ENCODE measurements at places on chromosomes 12 and 14.

- DNase-seq = peak; percentile 21
Measured at GRCh38 chr12:120199595-120200306, 1.2 kb downstream of the RPLP0 start.

DNA sequence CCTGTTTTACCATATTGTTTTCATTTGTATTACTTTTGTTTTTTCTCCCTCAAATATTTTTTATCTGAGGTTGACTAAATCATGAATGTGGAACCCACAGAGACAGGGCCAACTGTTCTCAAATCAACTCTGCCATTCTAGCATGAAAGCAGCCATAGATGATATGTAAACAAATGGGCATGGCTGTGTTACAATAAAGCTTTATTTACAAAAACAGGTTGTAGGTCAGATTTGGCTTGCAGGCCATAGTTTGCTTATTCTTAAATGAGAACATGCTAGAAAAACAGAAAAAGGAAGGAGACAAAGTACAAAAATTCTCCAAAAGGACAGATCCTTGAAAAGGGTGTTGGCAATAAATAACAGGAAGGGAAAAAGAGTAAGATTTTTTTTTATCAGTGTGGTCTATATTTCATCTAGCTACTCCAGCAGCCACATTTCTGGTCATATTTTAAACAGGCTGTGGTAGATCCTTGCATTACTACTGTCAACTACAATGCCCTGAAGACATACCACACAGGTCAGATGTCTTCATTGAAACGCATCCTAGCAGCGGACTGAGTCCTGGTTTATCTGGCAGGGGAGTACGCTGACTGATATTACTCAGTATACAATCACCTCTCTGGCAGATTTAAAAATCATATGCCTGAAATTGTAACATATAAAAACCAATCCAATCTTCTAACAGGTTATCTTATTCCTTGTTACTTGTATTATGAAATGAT, 42.9 kb downstream of the SPPL3 start:
- DNase-seq = no peak

DNA sequence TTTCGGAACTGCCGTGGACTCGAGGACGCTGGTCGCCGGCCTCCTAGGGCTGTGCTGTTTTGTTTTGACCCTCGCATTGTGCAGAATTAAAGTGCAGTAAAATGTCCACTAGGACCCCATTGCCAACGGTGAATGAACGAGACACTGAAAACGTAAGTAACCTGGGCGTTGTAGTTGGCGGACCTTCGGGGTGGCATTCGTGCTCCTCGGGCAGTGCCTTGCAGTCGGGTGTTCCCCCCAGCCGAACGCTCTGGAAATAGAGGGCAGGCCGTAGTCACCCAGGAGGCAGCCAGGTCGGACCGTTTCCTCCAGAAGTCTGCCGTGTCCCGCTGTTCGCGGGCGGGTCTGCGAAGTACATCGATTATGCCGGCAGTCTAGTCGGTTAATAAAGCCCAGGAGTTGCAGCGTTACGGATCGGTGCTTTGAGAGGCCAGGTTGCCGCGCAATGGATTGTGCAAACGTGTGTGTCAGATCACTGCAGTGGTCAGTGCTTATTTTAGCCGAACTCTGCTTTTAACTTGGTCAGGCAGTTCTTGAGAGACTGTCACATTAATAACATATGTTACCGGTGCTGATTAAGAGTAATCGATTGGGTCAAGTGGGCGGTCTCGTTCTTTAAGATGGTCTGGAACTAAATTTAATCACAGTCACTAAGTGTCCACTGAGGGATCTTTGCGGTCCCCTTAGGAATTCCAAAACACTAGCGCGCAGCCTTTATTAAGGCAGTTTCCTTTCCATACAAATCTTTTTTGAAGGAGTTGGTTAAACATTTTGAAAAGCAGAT, 906 bp downstream of the MARK3 start:
- DNase-seq = no peak

DNA sequence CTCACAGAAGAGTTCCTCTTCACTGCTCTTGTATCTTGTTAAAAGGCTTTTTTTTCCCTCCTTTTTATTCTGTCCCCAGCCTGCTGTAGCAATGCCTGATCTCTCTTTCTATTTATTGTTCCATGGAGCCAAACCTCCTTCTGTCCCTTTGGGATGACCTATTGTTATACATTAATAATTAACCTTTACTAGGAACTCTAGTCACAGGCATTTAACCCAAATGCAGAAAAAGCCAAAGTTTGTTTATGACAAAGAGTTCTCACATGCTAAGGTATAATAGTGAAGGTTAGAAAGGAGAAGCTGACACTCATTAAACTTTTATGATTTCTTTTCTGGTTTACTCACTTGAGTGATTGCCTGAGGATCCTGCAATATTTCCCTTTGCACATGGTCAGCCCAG, 535.8 kb downstream of the NRXN3 start:
- DNase-seq = no peak

- DNase-seq = no peak
Measured at GRCh38 chr14:103597623-103598377, 31.2 kb upstream of the KLC1 start.

GRCh38 chr14:78581229-78581628, 411.1 kb downstream of the NRXN3 start:
- no peak for DNase-seq

DNA sequence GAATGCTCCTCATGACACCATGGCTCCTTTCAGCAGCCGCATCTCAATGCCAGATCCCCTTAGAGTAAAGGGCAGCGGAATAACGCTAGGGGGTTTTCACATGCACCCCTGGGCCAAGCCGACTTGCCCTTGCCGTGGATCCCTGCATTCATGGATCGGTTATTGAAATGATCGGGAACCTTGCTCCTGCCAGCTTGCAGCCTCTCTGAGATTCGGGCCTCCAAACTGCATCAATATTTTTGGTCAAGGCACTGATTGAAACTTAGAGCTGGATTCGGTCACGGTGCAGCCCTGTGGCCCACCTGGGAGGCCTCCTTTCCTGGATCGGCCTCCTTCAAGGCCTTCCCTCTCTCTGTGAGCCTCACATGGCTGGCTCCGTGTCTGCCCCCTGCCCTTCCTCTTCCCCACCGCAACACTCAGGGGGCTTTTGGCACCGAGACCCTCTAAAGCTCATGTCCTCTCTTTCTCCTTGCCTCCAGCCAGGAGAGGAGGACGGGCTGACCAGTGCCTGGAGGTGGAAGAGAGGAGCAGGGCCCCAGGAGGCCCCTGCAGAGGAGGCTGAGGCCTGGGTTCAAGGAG, 1.8 kb downstream of the PTPN6 start:
- no peak for DNase-seq

DNA sequence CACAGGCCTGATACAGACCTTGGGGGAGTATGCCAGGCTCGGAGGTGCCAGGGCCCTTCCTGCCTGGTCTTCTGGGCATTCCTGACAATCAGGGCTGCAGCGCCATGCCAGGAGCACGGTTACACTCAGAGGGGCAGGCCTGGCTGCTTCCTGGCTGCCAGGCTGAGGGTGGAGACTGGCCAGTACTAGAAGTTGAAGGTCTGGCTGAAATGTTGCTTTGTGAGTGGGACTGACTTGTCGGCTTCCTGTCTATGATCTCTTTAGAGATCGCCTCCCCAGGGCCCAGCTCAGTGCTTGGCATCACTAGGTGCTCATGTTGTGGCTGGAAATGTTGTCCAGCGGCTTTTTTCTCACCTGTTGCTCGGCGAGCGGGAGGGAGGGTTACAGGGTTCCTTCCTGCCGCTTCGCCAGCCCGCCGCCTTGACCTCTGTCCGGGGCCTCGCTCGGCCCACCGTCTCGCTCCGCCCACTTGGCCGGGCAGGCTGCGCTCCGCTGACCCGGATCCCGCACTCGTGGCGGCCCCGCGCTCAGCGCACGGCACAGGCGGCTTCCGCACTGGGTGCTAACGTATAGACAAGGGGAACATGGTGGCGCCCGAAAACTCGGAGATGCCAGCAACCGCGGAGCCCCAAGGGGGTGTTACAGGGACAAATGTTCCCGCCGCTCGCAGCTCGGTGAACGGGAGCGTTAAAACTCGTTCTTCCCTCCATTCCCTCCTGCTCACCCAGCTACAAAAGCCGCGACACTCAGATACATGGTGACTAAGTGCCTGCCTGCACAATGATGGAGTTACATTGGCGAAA, 32.6 kb downstream of the PAPLN start:
- DNase-seq = no peak

- no peak for DNase-seq
Measured at GRCh38 chr12:132470397-132470796, 19.6 kb upstream of the FBRSL1 start.

DNA sequence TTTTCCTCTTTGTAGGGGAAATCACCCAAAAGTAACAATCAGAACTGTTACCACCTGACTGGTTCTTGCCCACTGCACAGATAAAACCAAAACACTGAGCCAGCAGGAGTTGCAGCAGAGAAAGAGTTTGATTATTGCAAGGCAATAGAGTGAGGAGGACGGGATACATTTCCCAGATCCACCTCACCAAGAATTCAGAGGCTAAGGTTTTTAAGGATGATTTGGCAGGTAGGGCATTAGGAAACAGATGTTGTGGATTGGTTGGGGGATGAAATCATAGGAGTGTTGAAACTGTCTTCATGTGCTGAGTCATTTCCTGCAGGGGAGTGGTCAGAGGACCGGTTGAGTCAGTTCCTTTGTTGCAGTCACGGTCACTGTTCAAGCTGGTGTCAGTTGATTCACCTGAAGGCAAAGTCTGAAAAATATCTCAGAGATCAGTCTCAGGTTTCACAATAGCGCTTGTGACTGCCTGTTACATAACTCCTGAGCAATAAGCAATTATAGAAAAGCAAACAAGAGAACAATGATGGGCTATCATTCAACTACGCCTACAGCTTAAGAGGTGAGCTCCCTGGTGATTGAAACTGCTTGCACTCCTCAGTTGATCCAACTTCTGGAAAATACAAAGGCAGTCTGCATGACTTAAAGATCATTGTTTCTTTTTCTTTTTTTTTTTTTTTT, 20.3 kb upstream of the AMN1 start:
- DNase-seq = no peak

DNA sequence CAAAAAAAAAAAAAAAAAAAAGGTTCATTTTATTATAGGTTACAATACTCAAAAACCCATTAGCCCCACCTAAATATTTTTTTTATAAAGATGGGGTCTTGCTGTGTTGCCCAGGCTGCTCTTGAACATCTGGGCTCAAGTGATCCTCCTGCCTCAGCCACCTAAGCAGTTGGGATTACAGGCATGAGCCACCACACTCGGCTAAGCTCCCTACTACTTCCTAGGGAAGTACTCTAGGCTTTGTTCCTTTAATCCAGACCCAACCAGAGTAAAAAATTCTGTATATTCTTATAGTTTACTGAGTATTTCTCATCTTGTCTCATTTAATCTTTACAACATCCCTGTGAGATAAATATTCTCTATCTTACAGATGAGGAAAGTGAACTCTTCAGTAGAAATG, 50.7 kb downstream of the RBMS2 start:
- no peak for DNase-seq

Data from NCI-H446 (cell line).